ENCODE measurements at places on chromosomes 2 and 18.

- H3K4me3 ChIP-seq: no peak overlapping the region
- H3K27me3 ChIP-seq: peaks cover 5% of the 10 kb centered on the region
- no peak for DNase-seq
- H3K4me1 ChIP-seq: peaks cover 43% of the 10 kb centered on the region
Observed at GRCh38 chr2:234081970-234082822, 31.7 kb downstream of the SPP2 start.

DNA sequence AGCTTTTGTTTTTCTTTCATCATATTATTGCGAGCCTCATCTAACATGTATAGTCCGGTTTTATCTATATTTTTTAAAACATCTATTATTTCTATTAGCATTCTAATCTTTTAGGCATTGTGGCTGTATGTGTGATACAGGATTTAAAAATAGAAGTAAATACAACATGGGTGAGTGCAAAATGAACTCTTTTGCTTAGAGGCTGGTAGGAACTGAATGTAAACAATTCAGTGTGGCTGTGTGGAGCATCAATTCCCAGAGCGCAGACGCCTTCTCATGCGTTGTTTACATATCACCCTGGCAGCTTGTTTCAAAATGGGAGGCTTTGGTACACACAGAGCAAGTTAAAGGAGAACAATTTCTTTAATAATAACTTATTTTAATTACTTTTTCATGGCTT, 836 bp downstream of the DTNA start:
- no peaks in the 10 kb centered on the region for H3K4me1 ChIP-seq
- H3K36me3 ChIP-seq: no peaks in the 10 kb centered on the region
- H3K4me3 ChIP-seq: no peak overlapping the region
- no peak overlapping the region for H3K27ac ChIP-seq
- peaks cover 20% of the 10 kb centered on the region for H3K27me3 ChIP-seq
- no peak for DNase-seq

DNA sequence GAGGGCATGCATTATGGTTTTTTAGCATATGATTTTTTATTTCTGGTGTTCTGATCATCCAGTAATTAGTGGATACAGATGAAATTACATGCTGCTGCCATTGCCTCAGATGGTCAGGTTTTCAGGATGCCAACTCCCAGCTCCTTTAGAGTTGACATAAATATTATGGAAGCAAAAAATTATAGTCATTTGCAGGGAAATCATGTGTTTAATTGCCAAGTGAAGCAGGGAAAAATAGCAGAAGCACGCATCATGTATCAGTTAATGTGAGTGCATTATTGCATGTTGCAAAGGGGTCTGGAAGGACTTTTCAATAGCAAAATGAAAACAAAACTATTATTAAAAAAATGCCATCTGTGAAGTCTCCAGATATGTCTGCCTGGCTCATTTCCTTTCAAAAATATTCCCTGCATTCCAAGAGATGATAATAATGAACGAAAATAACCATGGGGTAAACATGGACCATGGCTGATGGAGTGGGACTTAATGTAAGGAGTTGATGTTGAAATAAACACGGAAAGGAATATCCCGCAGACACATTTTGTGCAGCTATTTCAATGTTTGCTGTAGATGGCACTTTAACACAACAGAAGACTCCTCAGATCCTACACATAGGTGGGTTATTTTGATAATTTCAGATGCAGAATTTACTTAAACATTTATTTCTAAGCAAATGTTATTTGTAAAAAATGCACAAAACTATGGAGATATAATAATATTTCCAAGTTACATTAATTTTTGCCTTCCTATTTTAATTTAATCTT, 87.7 kb upstream of the DYNAP start:
- no peak overlapping the region for H3K27ac ChIP-seq
- no peaks in the 10 kb centered on the region for H3K4me1 ChIP-seq
- no peak overlapping the region for H3K4me3 ChIP-seq
- no peaks in the 10 kb centered on the region for H3K36me3 ChIP-seq
- no peaks in the 10 kb centered on the region for H3K27me3 ChIP-seq

DNA sequence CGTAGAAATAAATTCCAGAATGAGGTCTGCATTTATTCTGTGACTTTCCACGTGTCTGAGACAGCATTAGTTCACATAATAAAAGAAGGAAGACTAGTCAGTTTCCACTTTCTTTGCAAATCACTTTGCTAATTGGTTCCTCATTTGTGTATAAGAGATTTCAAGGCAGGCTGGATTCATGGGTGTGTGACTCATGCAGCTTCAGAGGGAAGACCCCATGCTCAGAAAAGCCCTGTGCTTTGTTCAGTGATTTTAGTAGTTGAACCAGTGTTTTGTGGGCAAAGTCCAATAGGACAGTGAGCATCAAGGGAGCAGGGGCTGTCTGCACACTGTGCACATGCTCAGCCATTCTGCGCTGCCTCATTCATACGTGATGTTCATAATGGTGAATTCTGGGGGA, 297.8 kb downstream of the DLGAP1 start:
- H3K4me1 ChIP-seq: no peaks in the 10 kb centered on the region
- no peak for DNase-seq
- no peaks in the 10 kb centered on the region for H3K36me3 ChIP-seq
- H3K27ac ChIP-seq: no peak overlapping the region

DNA sequence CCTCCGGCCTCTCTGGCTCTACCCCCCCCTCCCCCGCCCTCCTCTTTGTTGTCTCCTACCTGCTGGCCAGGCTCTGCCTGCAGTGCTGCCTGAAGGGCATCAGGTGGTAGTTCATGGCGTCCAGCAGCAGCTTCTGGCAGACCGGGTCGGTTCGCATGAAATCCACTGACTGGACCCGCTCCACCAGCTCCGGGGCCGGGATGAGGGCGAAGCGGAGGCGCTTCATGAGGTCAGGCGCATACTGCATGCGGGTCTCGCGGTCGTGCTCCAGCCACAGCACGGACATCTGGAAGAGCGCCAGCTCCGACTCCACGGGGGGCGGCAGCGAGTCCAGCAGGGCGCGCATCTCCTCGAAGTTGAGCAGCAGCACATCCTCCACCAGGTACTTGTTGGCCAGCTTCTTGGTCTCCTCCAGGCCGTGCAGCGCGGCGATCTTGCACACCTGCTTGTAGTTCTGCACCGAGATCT, 3.2 kb downstream of the KLHL14 start:
- H3K4me3 ChIP-seq: no peak overlapping the region
- DNase-seq: no peak
- peaks cover 11% of the 10 kb centered on the region for H3K36me3 ChIP-seq
- peaks cover 38% of the 10 kb centered on the region for H3K27me3 ChIP-seq
- H3K27ac ChIP-seq: no peak overlapping the region
- no peaks in the 10 kb centered on the region for H3K4me1 ChIP-seq

GRCh38 chr2:235373171-235373570, 120.7 kb upstream of the AGAP1 start:
- no peaks in the 10 kb centered on the region for H3K36me3 ChIP-seq
- H3K4me1 ChIP-seq: peaks cover 2% of the 10 kb centered on the region
- H3K4me3 ChIP-seq: no peak overlapping the region
- DNase-seq: no peak
- no peak overlapping the region for H3K27ac ChIP-seq

DNA sequence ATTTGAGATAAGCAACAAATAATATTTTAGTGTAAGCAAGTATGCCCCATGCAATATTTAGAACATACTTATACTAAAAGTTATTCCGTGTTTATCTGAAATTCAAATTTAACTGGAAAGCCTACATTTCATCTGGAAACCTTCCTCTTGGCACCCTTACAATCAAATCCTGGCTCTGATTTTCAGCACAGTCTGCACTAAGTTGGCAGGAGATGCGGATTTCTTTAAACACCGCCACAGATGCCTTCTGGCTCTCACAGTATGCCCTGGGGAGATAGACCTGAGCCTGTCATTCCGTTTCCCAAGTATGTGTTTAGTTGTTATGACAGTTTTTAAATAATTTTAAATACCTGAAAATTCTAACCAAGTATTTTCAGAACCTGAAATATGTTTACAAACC, 7.3 kb upstream of the MLPH start:
- H3K4me3 ChIP-seq: no peak overlapping the region
- no peak overlapping the region for H3K27ac ChIP-seq
- H3K27me3 ChIP-seq: peaks cover 54% of the 10 kb centered on the region
- DNase-seq: no peak
- H3K36me3 ChIP-seq: no peaks in the 10 kb centered on the region

GRCh38 chr2:18623782-18624181, 34.4 kb upstream of the NT5C1B start:
- no peak overlapping the region for H3K4me3 ChIP-seq
- no peaks in the 10 kb centered on the region for H3K36me3 ChIP-seq
- DNase-seq: no peak

DNA sequence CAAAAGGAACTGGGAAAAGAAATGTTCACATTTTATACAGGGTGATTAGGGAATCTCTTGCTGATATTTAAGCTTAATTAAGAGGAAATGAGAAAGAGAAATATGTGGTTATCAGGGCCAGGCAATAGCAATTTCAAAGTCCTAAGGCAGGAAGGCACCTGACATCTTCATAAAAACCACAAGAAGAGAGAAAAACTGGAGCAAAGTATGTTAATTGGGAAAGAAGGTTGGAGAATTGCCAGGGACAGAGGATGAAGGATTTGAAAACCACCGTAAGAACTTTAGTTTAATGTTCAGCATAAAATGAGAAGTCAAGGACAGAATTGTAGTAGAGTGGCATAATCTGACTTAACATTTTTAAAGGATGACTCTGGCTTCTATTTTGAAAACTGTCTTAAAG, 691.8 kb upstream of the NRXN1 start:
- no peaks in the 10 kb centered on the region for H3K27me3 ChIP-seq
- no peak overlapping the region for H3K27ac ChIP-seq
- peaks cover 7% of the 10 kb centered on the region for H3K36me3 ChIP-seq

DNA sequence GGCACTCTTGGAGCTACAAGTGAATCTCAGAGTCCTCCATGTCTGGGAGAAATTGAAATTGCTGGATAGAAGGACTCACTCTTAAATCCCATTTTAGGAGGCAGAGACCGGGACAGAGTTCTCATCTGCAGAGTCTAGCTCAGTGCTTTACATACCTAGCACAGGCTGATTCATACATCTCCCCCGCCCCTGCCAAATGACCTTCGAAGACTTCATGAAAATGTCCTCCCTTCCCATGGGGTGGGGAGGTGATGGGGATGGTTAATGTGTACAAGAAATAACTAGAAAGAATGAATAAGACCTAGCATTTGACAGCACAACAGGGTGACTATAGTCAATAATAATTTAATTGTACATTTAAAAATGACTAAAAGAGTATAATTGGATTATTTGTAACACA, 8.2 kb upstream of the SERPINB5 start:
- no peaks in the 10 kb centered on the region for H3K4me1 ChIP-seq
- H3K27me3 ChIP-seq: peaks cover 20% of the 10 kb centered on the region
- no peaks in the 10 kb centered on the region for H3K36me3 ChIP-seq
- no peak for DNase-seq
- no peak overlapping the region for H3K4me3 ChIP-seq

DNA sequence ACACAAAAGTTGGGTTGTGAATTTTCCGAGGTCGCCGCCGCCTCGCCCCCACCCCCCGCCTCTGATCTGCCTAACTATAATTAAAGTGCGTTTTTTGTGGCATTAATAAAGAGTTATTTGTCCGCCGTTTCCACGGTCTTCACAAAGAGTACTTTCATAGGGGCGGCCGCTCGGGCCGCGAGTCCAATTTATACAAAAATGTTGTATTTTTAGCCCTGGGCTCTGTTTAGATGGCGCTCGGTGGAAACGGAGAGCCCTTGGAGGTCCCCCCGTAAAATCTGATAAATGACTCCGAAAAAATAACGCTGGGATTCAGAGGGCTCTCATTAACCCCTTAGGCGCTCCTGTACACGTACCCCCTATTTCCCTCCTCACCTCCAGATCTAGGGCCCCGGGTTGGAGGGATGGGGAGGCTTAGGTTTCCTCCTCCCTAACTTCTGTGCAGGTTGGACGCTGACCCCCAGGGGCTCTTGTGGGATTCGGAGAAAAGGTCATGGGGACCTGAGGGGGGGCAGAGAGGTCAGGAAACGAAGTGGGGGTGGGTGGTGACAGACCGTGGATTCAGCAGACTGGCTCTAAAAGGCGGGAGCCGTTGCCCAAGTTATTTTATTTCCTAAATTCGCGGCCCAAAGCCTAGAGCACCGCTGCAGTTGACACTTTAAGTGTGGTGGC, 1.9 kb downstream of the CYP26B1 start:
- H3K27me3 ChIP-seq: peaks cover 58% of the 10 kb centered on the region
- peaks cover 35% of the 10 kb centered on the region for H3K4me1 ChIP-seq

- no peaks in the 10 kb centered on the region for H3K36me3 ChIP-seq
- DNase-seq: no peak
- no peak overlapping the region for H3K27ac ChIP-seq
- H3K4me3 ChIP-seq: no peak overlapping the region
Observed at GRCh38 chr2:202317080-202317857, 51.7 kb downstream of the NOP58 start.

- H3K27me3 ChIP-seq: peaks cover 1% of the 10 kb centered on the region
- no peaks in the 10 kb centered on the region for H3K4me1 ChIP-seq
- H3K27ac ChIP-seq: no peak overlapping the region
- H3K36me3 ChIP-seq: peaks cover under 1% of the 10 kb centered on the region
- H3K4me3 ChIP-seq: no peak overlapping the region
Observed at GRCh38 chr2:154693741-154694340, 4.7 kb upstream of the KCNJ3 start.

- H3K4me3 ChIP-seq: peak overlapping the region; percentile 96
- no peak for DNase-seq
- H3K36me3 ChIP-seq: peaks cover 4% of the 10 kb centered on the region
- peaks cover 13% of the 10 kb centered on the region for H3K4me1 ChIP-seq
- no peaks in the 10 kb centered on the region for H3K27me3 ChIP-seq
Observed at GRCh38 chr18:48953104-48953706, 2.4 kb upstream of the SMAD7 start.

GRCh38 chr2:43068041-43068533, 158.3 kb downstream of the ZFP36L2 start:
- no peak overlapping the region for H3K27ac ChIP-seq
- no peak overlapping the region for H3K4me3 ChIP-seq
- DNase-seq: peak; percentile 59
- no peaks in the 10 kb centered on the region for H3K27me3 ChIP-seq

- no peaks in the 10 kb centered on the region for H3K4me1 ChIP-seq
- no peak for DNase-seq
- H3K36me3 ChIP-seq: no peaks in the 10 kb centered on the region
- H3K27me3 ChIP-seq: no peaks in the 10 kb centered on the region
Observed at GRCh38 chr18:42950732-42951131, 164.8 kb downstream of the RIT2 start.

DNA sequence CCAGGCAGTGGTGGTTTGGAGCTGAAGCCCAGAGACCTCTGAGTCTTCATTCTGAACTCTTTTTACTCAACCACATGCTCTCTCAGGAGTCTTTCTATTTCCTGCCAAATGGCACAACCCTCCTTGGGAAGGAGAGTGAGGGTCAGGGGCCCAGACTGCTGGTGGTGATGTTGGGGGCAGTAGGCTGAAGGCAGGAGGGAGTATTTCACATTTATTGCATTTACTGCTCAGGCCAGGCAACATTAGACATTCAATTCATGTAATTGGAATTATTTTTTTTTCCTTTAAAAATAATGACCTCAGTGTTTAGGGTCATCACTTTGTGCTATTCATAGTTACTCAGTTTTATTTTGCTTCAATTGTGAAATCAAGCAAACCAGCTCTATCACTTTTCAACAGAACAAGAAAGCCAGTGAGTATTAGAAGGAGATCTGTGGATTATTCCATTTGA, 311.3 kb upstream of the NT5C1B start:
- no peak overlapping the region for H3K4me3 ChIP-seq
- no peaks in the 10 kb centered on the region for H3K27me3 ChIP-seq
- DNase-seq: no peak

GRCh38 chr2:37324536-37324785, 172 bp downstream of the PRKD3 start:
- no peaks in the 10 kb centered on the region for H3K36me3 ChIP-seq
- H3K4me1 ChIP-seq: peaks cover 26% of the 10 kb centered on the region
- peak overlapping the region; percentile 85 for H3K4me3 ChIP-seq
- peaks cover 7% of the 10 kb centered on the region for H3K27me3 ChIP-seq
- peak; percentile 80 for DNase-seq
